ENCODE measurements at places on chromosomes 4 and X. TPM values are rescaled to one million over a fixed set of nuclear protein-coding genes. Genes with fewer than 3 reads are reported as not detected.

DNA sequence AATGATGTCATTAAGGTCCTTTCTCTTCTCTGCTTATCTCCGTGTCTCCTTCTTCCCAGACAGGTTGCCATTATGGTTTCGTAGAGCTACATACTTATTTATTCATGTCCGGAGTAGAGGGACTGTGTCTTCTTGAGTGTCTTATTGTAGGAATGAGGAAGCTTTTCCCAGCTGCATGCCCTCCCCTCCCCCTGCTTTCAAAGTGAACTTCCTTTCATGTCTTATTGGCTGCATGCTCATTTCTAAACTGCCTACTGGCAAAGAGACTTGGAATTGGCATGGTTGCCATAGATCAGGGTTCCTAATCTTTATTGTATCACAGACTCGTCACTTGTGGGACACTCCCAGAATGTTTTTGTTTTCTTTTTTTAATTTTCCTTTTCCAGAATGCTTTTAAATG is 15.4 kb downstream of the VAMP7 start:
- H3K27me3 ChIP-seq = no peaks in the 10 kb centered on the region
- no peak overlapping the region for H3K4me3 ChIP-seq
- peaks cover 7% of the 10 kb centered on the region for H3K4me1 ChIP-seq
- H3K36me3 ChIP-seq = peaks cover 26% of the 10 kb centered on the region
- no peak for DNase-seq

- H3K27ac ChIP-seq = no peak overlapping the region
- peaks cover 18% of the 10 kb centered on the region for H3K4me1 ChIP-seq
- no peaks in the 10 kb centered on the region for H3K27me3 ChIP-seq
- DNase-seq = no peak
- H3K36me3 ChIP-seq = no peaks in the 10 kb centered on the region
Observed at GRCh38 chr4:121651597-121651996, 45.2 kb downstream of the ANXA5 start.

- DNase-seq = no peak
- H3K4me3 ChIP-seq = peak overlapping the region; percentile 95
- H3K4me1 ChIP-seq = peaks cover 21% of the 10 kb centered on the region
- H3K36me3 ChIP-seq = no peaks in the 10 kb centered on the region
- peak overlapping the region; percentile 85 for H3K27ac ChIP-seq
Observed at GRCh38 chrX:110316351-110317060, 1.4 kb downstream of the AMMECR1 start.

- H3K27me3 ChIP-seq = peaks cover 12% of the 10 kb centered on the region
- DNase-seq = no peak
- H3K36me3 ChIP-seq = no peaks in the 10 kb centered on the region
Observed at GRCh38 chr4:24471486-24472160, 112.7 kb downstream of the DHX15 start.

- H3K36me3 ChIP-seq = peaks cover 9% of the 10 kb centered on the region
- peak; percentile 12 for DNase-seq
- no peak overlapping the region for H3K27ac ChIP-seq
Observed at GRCh38 chr4:151771664-151772063, 10.9 kb upstream of the GATB start.

DNA sequence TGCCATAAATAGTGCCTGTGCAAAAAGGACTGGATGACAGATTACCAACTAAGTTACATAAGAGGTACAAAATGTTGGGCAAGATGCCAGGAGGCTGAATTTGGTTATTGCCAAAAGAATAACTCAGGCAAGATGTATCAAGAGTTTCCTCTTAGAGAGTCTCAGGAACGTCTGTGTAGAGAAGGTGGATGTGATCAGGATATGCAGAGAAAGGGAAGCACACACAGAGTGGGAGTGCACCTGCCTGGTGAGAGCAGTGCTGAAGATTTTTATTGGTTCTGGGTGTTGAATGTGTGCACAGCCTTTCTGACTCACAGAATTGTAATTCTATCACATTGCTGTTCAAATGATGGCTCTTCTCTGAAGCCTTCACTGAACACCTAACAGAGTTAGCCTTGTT is 156.8 kb upstream of the HS3ST1 start:
- no peaks in the 10 kb centered on the region for H3K36me3 ChIP-seq
- no peak overlapping the region for H3K27ac ChIP-seq
- no peak overlapping the region for H3K4me3 ChIP-seq
- no peak for DNase-seq
- no peaks in the 10 kb centered on the region for H3K27me3 ChIP-seq

DNA sequence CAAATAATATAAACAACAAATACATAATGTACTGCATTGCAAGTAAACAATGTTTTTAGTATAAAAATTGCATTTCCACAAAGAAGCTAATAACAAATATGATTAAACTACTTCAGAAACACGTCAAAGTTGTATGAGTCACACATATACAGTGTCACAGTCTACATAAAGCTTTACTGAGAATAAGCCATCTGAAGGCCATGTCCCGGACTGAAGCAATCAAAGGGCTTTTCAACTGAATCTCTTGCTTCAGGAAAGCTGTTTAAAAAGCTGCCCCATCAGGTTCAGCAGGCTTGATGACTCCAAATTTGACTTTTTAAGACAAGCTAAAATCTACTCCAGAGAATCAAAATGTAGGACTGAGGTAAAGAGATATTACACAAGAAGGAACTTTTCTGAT is 1476.8 kb downstream of the ADGRL3 start:
- H3K27me3 ChIP-seq = no peaks in the 10 kb centered on the region
- H3K27ac ChIP-seq = no peak overlapping the region

DNA sequence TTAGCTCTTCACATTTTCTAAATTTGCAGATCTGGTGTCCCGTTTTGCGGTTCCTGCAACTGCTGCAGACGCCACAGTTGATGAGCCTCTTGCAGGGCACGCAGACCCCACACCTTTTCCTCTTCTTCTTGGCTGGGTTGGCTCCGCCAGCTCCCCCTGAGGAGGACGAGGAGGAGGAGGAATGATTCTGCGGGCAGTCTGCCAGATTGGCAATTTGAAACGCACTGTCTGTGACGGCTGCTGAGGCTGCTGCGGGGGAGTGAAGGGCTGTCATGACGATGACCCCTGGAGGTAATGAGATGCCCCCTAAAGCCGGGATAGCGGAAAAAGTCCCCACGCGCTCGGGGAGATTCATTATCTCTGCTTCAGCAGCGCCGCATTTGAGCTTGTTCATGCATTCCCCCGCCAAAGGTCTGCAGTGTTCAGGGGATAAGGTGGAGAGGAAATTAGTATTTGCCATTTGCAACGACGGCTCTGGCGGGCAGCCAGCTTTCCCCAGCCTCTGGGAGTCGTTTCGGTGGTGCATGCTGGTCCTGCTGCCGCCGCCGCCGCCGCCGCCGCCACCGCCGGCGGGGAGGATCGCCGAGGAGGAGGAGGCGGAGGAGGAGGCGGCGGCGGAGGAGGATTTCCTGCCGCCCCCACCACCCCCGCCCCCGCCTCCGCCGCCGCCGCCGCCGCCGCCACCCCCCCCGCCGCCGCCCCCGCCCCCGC is 3.8 kb downstream of the CXXC4 start:
- H3K4me3 ChIP-seq = peak overlapping the region; percentile 86
- H3K36me3 ChIP-seq = no peaks in the 10 kb centered on the region
- H3K4me1 ChIP-seq = peaks cover 26% of the 10 kb centered on the region
- H3K27me3 ChIP-seq = peaks cover 5% of the 10 kb centered on the region
- no peak overlapping the region for H3K27ac ChIP-seq
- peak; percentile 6 for DNase-seq

DNA sequence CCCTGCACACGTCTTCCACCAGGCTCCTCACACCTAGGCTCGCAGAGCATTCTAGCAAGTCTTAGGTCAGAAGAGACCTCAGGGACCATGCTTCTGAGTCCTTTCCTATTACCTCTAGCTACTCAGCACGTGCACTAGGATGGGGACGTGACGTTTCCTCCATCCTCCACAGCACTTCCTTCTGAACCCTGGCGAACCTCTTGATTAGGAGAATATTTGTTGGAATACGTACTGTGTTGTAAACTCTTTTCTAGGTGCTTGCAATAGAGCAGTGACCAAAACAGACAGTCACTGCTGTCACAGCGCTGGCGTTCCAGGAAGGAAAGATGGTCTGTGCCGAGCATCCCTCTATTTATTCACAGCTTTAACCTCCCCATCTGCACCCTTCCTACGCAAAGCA is 12.9 kb upstream of the TENM3 start:
- H3K4me1 ChIP-seq = peaks cover 60% of the 10 kb centered on the region
- no peak for DNase-seq
- H3K27me3 ChIP-seq = no peaks in the 10 kb centered on the region
- H3K36me3 ChIP-seq = no peaks in the 10 kb centered on the region
- H3K27ac ChIP-seq = peak overlapping the region; percentile 7
- no peak overlapping the region for H3K4me3 ChIP-seq

- no peak overlapping the region for H3K27ac ChIP-seq
- H3K27me3 ChIP-seq = no peaks in the 10 kb centered on the region
- no peaks in the 10 kb centered on the region for H3K36me3 ChIP-seq
- no peaks in the 10 kb centered on the region for H3K4me1 ChIP-seq
- H3K4me3 ChIP-seq = no peak overlapping the region
Observed at GRCh38 chrX:111262086-111262485, 8.2 kb downstream of the CAPN6 start.

GRCh38 chr4:5026371-5026770 is 7.1 kb upstream of the CYTL1 start:
- peaks cover 38% of the 10 kb centered on the region for H3K27me3 ChIP-seq
- H3K4me1 ChIP-seq = no peaks in the 10 kb centered on the region
- H3K36me3 ChIP-seq = no peaks in the 10 kb centered on the region
- no peak for DNase-seq
- no peak overlapping the region for H3K27ac ChIP-seq
- no peak overlapping the region for H3K4me3 ChIP-seq

DNA sequence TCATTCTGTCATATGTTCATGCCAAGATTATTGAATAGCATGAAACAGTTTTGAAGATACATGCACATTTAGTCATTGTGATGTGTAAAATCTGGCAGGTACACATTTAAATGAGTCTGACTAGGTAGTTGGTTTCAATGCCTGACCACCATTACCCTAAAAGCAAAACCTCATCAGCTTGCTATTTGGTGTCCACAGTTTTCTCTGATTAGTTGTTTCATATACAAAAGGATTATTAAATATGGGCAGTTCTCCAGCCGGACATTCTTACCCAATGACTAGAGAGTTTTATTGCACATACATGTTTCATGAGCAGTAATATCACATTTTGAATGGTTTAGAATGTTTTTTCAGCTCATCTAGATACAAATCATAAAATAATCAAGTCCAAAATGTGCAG is 23.7 kb downstream of the DCHS2 start:
- DNase-seq = peak; percentile 15
- no peaks in the 10 kb centered on the region for H3K27me3 ChIP-seq
- no peak overlapping the region for H3K27ac ChIP-seq
- no peaks in the 10 kb centered on the region for H3K4me1 ChIP-seq

DNA sequence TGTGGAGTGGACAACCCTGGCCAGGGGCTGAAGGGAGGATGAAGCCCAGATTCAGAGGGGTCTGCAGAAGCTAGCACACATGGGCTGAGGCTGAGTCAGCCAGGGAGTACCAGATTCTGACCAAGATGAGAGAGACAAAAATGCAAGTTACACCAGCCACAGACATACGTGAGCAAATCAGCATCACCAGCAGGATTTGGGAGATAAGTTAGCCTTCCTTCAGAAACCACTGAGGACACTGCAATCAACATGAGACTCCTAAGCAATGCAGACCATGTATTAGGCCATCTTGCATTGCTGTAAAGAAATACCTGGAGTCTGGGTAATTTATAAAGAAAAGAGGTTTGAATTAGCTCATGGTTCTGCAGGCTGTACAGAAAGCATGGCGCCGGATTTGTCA is 57.0 kb upstream of the PAGE5 start:
- peaks cover 6% of the 10 kb centered on the region for H3K27me3 ChIP-seq
- DNase-seq = no peak
- H3K4me1 ChIP-seq = peaks cover 6% of the 10 kb centered on the region
- no peak overlapping the region for H3K4me3 ChIP-seq
- H3K27ac ChIP-seq = no peak overlapping the region
- no peaks in the 10 kb centered on the region for H3K36me3 ChIP-seq

DNA sequence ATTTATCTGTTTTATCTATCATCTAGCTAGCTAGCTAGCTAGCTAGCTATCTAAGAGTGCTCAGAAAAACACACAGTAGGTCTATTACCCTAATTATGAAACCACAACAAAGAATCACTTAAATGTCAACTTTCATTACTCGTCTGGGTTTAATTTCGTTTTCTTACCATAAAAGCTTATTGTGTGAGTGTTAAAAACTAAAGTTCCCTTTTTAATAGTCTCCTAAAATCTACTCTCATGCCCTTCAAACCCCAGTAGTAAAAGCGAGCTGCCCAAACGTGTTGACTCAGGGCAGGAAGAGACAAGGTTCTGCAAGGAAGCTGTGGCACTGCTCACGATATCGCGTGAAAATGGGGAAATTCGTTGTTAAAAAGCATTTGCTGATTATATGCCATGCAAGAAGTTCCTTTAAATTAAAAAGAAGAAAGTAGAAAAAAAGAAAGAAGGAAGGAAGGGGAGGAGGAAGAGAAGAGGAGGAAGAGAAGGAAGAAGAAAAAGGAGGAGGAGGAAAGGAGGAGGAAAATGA is 595 bp downstream of the MBNL3 start:
- H3K36me3 ChIP-seq = no peaks in the 10 kb centered on the region
- peak overlapping the region; percentile 88 for H3K4me3 ChIP-seq
- H3K4me1 ChIP-seq = peaks cover 5% of the 10 kb centered on the region
- DNase-seq = peak; percentile 20

DNA sequence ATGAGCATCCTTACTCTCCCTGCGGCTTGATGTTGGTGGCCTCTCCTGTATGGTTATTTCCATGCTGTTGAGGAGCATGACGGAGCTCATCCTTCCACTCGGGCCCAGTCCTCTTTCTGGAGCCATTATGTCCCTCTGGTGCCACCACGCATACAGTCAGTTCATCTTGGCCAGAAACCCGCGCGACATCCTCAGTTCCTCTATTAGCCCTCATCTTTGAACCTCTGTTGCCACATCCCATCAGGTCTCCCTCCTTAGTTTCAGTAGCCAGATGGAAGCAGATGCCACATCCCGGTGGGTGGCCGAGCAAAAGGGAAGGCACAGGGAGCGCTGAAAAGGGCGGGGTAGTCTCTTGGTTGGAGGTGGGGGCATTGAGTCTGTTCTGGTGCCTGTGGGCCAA is 4.6 kb downstream of the LOC101059915 start:
- H3K36me3 ChIP-seq = no peaks in the 10 kb centered on the region
- H3K4me3 ChIP-seq = no peak overlapping the region
- H3K27ac ChIP-seq = no peak overlapping the region
- no peak for DNase-seq
- H3K27me3 ChIP-seq = peaks cover 2% of the 10 kb centered on the region

GRCh38 chr4:10385994-10386394 is 71.2 kb downstream of the ZNF518B start:
- H3K27me3 ChIP-seq = peaks cover 28% of the 10 kb centered on the region
- no peaks in the 10 kb centered on the region for H3K4me1 ChIP-seq
- no peaks in the 10 kb centered on the region for H3K36me3 ChIP-seq
- H3K27ac ChIP-seq = no peak overlapping the region

GRCh38 chr4:60605646-60606354 is 594.3 kb upstream of the ADGRL3 start:
- H3K4me3 ChIP-seq = peak overlapping the region; percentile 53
- H3K36me3 ChIP-seq = peaks cover 4% of the 10 kb centered on the region
- DNase-seq = peak; percentile 60
- peak overlapping the region; percentile 70 for H3K27ac ChIP-seq
- H3K27me3 ChIP-seq = no peaks in the 10 kb centered on the region

The GLOD5 gene
- not detected for total RNA-seq

The CXCL11 gene
- not detected for total RNA-seq

The PPEF2 gene
- total RNA-seq = not detected

The SMIM31 gene
- total RNA-seq = not detected

The WNK3 gene
- not detected for total RNA-seq

The LIMCH1 gene
- 18.4 TPM for total RNA-seq

The CPZ gene
- 2.0 TPM for total RNA-seq

The TRIM60 gene
- not detected for total RNA-seq

The PCSK1N gene
- total RNA-seq = not detected

The MAGEA12 gene
- 0.11 TPM for total RNA-seq

The ZCCHC12 gene
- not detected for total RNA-seq

The RXFP1 gene
- not detected for total RNA-seq
